ENCODE measurements at places on chromosomes 6 and 20. TPM values are rescaled to one million over a fixed set of nuclear protein-coding genes. Genes with fewer than 3 reads are reported as not detected.
A peak's percentile ranks its signal among the peaks of the same experiment; 100 is the strongest.

GRCh38 chr6:3190779-3191178, 33.4 kb upstream of the TUBB2A start:
- DNase-seq, result no peak

- no peak for DNase-seq
Observed at GRCh38 chr6:137099689-137100403, 55.1 kb upstream of the IL20RA start.

GRCh38 chr6:77536701-77537100, 73.4 kb upstream of the HTR1B start:
- DNase-seq, result no peak

DNA sequence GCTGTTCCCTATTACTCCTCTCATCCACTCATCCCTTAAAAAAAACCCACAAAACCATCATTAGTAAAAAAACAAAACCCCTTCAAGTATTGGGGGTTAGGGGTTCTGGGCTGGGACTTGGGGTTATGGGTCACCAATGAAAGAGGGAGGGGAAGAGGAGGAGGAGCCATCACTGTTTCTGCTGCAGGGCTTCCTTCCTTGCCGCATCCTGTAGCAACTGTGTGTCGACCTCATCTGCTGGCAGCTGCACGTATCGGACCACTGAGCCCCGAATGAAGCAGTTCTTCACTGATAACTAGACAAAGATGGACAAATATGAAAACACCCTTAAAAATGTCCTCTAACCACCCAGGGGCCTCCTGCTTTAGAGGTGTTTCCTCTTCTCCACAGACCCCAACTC, 2.0 kb upstream of the VARS1 start:
- DNase-seq, result no peak

GRCh38 chr6:15426395-15426794, 180.5 kb downstream of the JARID2 start:
- DNase-seq, result no peak

DNA sequence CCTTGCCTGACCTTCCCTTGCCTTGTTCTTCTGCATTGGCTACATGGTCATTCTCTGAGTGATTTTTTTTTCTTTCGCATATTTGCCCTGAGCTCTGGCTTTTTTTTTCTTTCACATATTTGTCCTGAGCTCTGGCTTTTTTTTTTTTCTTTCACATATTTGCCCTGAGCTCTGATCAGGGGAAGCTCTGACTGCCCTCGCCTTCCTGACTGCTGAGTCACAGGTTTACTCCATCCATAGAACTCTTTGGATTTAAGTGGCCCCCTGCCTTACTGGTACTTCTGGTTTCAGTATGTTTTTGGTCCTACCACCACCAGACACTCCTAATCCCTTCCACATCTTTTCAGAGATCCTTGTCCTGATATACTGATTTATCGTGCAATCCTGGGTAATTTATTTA, 201.1 kb downstream of the OGFRL1 start:
- no peak for DNase-seq

GRCh38 chr6:152428126-152428525, 209.0 kb downstream of the SYNE1 start:
- peak; percentile 83 for DNase-seq

GRCh38 chr20:15339264-15339663, 1001.9 kb upstream of the FLRT3 start:
- no peak for DNase-seq

DNA sequence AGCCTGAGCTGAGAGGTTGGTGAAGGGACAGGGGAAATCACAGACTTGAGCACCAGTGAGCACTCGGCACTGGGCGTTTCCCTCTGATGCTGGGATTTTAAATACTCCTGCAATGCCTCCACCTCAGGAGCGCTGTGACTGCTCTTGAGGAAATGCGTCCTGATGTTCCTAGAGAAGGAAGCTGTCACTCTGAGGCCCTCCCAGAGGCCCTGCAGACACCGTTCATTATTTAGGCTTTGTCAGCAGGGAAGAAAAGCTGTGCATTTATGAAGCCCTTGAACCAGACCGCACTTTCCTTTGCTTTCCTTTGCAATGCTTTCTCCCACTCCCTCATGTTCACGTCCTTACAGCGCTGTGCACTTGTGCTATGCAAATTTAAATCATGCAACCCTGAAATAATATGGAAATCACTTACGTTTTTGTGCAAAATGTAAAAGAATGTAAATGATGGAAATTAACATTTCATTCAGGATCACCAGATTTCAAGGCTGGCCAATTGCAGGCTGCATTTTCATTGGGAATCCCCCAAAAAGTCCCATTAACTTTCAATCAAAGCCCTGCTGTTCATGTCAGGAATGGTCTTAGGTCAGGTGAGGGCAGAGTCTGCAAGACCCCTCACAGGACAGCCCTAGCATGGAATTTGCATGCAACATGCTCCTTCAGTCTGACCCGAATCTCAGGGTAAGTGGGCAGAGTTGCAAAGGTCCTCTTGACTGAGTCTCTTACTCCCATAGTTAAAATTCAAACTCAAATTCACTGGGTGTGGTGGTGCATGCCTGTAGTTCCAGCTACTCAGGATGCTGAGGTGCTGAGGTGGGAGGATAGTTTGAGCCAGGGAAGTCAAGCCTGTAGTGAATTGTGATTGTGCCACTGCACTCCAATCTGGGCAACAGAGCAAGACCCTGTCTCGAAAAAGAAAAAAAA, 45.8 kb upstream of the SYNDIG1 start:
- no peak for DNase-seq

DNA sequence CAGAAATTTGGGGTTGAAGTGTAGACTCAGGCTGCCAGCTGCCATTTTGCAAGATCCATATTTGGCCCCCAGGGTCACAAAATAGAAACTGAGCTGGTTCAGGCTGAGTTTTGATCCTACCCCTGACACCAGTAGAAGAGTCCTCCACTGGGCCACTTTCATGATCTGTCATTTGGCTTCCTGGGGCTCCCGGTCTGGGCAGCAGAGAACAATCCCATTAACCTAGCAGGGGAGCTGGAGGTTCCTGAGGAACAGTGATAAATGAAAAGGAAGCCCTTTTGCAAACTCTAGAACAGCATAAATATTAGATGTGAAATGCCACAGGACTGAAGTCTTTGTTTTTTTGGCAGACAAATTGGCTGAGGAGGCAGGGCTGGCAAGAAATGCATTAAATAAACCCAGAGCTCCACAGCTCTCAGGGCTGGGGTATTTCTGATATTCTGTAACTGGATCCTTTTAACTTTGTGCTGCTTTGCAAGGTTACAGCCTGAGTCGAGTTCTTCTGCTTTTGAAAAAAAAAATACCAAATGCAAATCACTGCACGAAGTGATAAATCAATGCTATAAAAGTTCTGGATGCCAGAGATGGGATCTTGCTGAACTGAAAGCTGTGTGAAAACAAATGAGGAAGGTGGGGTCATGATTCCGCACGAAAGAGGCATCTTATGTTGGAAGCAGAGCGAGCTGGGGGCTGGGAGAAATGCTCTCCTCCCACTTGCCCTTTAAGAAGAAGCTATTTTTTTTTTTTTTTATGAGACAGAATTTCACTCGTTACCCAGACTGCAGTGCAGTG, 64.4 kb downstream of the SULF2 start:
- DNase-seq, result no peak

GRCh38 chr20:35328689-35329088, 36.5 kb upstream of the FAM83C start:
- DNase-seq, result no peak

GRCh38 chr6:166412911-166413384, 30.2 kb upstream of the MPC1 start:
- no peak for DNase-seq

- DNase-seq, result no peak
Observed at GRCh38 chr6:39932386-39932910, 1.8 kb downstream of the MOCS1 start.

DNA sequence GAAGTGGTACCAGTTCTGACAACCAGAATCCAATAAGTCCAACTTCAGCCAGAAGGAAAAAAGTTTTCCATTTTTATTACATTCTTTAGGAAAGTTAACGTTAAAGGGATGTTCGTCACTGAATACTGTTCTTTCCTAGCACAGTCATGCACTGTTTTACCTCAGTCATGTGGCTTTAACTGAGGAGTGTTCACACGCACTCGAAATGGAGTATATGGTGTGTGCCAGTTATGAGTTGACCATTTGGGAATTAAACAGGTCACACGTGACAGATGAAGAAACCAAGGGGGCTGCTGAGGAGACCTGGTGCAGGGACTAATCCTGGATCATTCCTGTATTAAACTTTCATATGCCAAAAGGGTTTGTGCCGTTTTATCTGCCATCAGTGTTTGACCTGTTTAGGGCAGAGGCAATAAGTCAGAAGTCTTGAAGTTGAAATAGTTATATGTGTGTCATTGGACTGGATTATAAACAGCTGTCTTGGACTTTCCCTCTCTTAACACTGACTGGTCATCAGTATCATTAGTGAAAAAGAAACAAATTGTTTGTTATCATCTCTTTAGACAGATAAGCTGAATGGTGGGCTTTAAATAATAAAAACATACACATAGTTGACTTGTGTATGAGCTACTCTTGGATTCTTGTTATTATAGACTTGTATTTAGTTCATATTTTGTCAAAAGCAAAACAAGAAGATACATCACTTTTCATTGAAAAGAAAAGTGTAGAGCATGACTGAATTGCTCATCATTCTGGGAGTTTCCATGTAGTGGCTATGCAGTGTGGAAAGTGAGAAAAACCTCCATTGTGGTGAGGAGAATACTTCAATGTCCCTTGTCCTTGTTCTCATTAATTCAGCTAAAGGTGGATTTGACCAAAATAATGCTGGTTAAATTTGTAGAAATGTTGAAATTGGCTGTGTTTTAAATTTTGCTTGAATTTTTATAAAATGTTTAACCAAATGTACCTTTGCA, 123.5 kb upstream of the SAMD5 start:
- peak; percentile 64 for DNase-seq

DNA sequence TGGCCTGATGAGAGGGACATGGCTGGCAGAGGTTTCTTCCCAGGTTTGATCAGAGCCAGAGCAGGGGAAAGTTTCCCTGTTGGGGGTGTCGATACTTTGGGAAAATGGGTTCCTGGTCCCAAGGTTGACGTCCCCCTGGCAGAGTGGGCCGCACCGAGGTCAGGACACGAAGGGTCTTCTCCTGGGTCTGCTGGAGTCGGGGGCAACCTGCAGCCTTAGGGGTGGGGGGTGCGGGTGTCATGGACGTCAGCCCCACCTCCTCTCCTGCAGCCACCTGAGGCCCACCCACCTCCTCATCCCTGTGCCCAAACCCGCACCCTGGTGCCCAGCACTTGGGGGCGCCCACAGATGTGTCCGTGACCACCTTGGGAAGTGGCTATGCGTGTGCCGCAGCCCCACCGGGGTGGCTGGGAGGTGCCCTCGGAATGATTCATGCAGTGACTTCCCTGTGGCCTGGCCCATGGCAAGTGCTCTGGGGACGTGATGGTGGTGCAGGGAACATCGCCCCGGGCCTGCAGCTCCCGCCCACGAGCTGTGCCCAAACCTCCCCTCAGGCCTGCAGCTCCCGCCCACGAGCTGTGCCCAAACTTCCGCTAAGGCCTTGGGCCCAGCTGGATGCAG, 64.9 kb downstream of the YTHDF1 start:
- no peak for DNase-seq

DNA sequence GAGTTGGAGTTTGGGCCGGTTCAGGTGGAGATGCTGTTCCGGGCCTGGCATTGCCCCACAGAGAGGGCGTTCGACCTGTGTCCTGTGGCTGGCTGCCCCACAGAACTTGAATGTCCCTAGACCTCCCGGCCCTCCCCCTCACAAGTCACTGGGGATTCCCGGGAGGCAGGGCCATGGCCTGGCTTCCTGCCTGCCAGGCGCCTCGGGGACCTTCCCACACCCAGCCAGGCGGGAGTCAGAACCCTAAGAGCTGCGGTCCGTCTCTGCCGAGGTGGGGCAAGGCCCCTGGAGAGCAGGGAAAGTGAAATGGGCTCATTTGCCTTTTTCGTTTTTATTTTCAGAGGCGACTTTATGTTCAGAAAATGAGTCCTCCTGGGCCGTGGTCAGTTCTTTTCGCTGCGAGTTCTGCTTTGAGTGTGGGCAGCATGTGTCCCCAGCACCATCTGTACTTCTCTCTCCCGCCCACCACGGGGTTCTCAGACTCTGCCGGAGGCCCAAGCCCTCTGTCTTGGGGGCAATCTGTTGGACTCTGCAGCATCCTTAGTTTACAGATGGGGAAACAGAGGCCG, 8.5 kb downstream of the RBM38 start:
- DNase-seq, result no peak

- no peak for DNase-seq
Observed at GRCh38 chr6:53418288-53418687, 69.5 kb upstream of the ELOVL5 start.

DNA sequence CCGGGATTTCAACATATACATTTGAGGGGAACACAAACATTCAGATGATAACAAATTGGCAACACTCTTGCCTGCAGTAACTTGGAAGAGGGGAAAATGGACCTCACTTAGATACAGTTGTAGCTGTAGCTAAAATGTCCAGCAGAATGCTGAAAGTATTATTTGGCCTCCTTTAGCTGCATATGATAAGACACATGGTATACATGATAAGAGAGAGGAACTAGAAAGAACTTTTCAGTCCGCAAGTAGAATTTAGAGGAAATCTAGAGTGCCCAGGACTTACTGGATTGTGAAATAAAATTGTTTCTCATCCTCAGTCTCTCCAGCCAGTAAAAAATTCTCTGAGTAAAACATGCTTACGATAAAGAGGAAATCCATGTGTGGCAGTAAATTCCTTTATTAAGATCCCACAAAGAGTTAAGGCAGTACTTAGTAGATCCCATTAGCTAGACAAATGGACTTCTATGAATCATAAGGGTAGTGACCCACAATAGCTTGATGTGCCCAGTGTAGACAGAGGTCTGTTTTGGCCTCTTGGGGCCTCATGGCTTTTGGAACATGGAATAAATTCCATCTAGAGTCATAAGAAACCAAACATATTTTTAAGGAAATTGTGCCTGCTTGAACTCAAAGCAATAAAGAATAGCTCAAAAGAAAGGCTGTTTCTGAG, 87.9 kb upstream of the RBM24 start:
- DNase-seq, result no peak

- peak; percentile 88 for DNase-seq
Observed at GRCh38 chr6:28212510-28213212, 12.4 kb upstream of the ZSCAN9 start.

- no peak for DNase-seq
Observed at GRCh38 chr20:1394686-1395085, 1.8 kb upstream of the FKBP1A start.

GRCh38 chr6:156316583-156317125, 460.5 kb upstream of the ARID1B start:
- no peak for DNase-seq

TSHZ2 gene
- total RNA-seq, result not detected

ARFGEF3 gene
- total RNA-seq, result 0.82 TPM

PKIB gene
- 1.4 TPM for total RNA-seq

LHFPL5 gene
- total RNA-seq, result not detected

RCAN2 gene
- total RNA-seq, result not detected

SOBP gene
- 1.6 TPM for total RNA-seq

SSR1 gene
- total RNA-seq, result 238 TPM

MOG gene
- total RNA-seq, result not detected

C6orf58 gene
- total RNA-seq, result not detected

SLC26A8 gene
- total RNA-seq, result not detected

MROH8 gene
- total RNA-seq, result 8.2 TPM

HINT3 gene
- total RNA-seq, result 18.2 TPM

STX11 gene
- total RNA-seq, result 6.7 TPM

SNAP25 gene
- total RNA-seq, result not detected

BMP7 gene
- total RNA-seq, result 6.8 TPM

FHL5 gene
- not detected for total RNA-seq

Data from SK-MEL-5 (cell line).